ENCODE measurements at places on chromosomes 13 and 19.

- DNase-seq = no peak
Measured at GRCh38 chr19:43784981-43785808, 4.4 kb upstream of the KCNN4 start.

DNA sequence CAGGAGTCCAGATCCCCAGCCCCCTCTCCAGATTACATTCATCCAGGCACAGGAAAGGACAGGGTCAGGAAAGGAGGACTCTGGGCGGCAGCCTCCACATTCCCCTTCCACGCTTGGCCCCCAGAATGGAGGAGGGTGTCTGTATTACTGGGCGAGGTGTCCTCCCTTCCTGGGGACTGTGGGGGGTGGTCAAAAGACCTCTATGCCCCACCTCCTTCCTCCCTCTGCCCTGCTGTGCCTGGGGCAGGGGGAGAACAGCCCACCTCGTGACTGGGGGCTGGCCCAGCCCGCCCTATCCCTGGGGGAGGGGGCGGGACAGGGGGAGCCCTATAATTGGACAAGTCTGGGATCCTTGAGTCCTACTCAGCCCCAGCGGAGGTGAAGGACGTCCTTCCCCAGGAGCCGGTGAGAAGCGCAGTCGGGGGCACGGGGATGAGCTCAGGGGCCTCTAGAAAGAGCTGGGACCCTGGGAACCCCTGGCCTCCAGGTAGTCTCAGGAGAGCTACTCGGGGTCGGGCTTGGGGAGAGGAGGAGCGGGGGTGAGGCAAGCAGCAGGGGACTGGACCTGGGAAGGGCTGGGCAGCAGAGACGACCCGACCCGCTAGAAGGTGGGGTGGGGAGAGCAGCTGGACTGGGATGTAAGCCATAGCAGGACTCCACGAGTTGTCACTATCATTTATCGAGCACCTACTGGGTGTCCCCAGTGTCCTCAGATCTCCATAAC, at the start of gene APOE:
Gene APOE (plus strand): TSS at position 360 of the 724 bp plus-strand sequence. CDS start 829 bp downstream, outside the sequence.
- DNase-seq = no peak

DNA sequence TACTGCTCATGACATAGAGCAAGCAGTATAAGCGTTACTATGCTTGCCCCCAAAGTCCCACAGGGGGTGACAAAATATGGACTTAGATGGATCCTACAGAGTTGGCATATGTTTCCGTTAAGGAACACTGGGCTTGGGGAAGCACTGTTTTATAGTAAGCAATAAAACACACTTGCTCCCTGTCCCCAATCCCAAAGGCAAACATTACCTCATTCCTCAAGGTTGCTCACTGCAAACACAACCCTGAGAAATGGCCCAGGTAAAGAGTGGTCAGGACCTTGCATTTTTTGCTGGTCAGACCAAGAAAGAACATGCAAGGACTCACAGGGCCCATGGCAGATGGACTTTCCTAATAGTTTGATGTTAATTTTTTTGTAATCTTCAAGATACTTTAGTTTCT, 32.3 kb downstream of the UGGT2 start:
- no peak for DNase-seq

- DNase-seq = no peak
Measured at GRCh38 chr13:76378767-76379166, 507.4 kb downstream of the KCTD12 start.

- DNase-seq = no peak
Measured at GRCh38 chr13:40047322-40047771, 391.9 kb downstream of the COG6 start.

GRCh38 chr19:41159881-41160280, 33.1 kb upstream of the CYP2S1 start:
- no peak for DNase-seq

All from left renal pelvis (tissue), 4 donors.